T-cell (primary cell): ENCODE measurements at places on chromosomes 13 and 19. TPM values are rescaled to one million over a fixed set of nuclear protein-coding genes. Genes with fewer than 3 reads are reported as not detected.

- no peak for DNase-seq
These were observed 70.6 kb upstream of the MEDAG start for GRCh38 chr13:30835442-30835841.

The MIA gene
- 1.5 TPM for total RNA-seq

DNA sequence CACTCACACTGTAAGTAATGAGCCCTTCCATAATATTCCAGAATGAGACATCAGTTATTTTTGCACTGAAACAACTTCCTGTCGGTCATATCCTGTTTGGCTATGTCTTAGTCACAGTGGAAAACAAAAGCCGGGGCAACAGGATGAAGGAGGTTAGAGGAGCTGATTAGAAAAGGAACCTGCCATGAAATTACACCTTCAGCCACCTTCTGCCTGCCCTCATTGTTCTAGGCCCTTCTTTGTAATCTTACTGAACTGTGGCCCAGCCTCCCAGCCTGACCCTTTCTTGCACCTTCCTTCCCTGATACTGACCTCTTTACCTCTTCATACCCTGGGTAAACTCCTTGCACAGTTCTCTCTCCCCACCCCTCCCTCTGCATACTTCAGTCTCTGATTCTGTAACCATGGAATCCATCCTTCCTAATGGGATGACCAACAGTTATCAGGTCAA lies 67.3 kb downstream of the DOCK9 start:
- no peak for DNase-seq

DNA sequence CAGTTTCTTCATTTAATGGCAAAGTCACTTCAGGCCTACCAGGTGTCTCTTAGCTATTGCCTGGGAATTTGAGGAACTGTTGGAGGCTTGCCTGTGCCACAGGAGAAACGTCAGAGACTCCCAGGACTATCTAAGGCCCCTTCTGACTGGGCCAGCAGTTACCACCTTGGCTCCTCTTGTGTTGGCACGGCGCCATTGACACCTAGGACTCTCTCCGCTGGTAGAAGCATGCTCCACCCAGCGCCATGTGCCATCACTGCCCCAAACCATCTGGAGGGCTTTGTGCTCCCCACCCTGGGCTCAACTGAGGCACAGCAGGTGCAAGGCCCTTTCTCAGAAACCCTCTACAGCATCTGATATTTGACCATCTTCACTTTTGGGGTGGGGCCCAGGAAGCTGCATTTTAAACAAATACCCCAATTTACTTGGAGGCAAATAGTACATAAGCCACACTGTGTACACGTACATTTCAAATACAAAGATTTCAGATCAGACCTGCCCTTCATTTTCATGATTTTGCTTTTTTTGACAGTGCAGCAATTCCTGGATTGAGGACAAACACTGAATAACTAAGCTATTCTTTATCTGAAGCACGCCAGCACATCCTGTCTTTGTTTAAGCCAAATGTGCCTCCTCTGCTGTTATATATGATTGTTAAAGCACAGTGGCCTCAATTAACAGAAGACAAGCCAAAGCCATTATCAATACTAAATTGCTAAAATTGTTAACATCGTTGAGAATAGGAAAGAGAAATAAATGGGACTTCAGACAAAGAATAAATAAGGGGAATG lies 59.9 kb upstream of the TPP2 start:
- DNase-seq = no peak

- DNase-seq = no peak
These were observed 8.2 kb downstream of the PROZ start for GRCh38 chr13:113166681-113167080.

The OR7D2 gene
- 1.4 TPM for total RNA-seq

DNA sequence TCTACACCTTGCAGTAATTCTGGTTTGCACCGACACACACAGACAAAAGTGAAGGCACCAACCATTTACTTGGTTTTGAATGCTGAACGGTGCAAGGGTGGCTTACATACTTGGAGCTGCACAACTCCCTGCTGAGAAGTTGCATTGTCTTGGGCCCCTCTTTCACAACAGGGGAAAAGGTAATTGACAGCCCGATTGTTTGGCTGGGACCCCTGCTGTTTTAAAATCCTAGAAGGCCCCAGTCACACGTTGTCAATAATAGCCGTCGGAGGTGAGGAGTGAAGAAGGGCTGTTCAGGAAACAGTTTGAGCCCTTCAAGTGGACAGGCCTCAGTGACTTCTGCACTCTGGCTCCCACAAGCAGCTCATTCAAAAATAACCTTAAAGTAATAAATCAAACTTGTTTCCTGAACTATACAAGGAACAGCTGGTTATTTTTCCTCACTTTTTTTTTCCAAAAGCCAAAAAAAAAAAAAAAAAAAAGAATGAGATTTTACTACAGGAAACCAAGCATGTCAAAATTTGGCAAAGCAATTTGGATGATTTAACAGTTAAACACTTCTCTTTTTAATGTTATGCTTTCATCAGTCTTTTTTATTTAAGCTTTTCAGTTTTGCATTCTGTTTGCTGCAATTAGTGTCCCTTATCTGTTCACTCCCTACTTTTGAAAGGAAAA lies 19.0 kb upstream of the SPRY2 start:
- DNase-seq = no peak

The CCL25 gene
- total RNA-seq = not detected

GRCh38 chr13:42333613-42334328 lies 61.8 kb downstream of the AKAP11 start:
- DNase-seq = no peak

DNA sequence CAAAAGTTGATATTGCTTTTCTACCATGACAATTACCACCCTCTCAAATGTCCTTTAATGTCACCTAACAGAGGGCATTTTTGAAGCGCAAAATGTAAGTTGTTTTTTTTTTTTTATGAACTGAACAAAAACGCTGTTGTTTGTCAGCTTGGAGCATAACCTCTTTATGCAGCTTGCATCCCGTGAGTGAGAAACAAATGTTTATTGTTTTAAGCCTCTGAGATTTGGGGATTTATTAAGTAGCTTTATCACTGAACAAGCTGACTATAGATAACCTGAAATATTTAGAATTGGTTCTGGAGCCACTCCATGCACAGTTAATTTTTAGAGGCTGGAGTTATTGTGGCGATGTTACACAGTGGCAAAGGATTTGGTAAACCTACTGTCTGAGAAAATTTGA lies 80.1 kb upstream of the ATXN8OS start:
- DNase-seq = no peak

GRCh38 chr13:113848020-113848419 lies 15.9 kb downstream of the GAS6 start:
- DNase-seq = no peak

DNA sequence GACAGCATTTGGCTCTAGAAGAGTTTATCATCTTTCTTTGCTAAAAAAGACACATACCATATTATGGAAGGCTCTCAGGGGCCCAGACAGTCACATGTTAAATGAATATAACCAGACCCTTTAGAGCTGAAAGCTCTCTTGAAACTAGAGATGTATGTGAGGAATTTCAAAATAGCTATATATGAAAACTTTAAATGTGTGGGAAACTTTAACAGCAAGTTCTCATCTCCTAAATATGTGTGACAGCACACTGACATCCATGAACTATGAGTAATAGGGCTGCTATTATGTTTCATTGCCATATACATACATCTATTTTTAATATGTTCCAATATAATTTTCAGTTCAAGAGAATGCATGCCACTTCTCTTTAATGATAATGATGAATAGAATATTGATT lies 509.5 kb downstream of the GPC6 start:
- DNase-seq = no peak

The MOB3A gene
- 138 TPM for total RNA-seq
